Heart right ventricle (tissue), 16 donors: ENCODE measurements at places on chromosomes 4 and X.

DNA sequence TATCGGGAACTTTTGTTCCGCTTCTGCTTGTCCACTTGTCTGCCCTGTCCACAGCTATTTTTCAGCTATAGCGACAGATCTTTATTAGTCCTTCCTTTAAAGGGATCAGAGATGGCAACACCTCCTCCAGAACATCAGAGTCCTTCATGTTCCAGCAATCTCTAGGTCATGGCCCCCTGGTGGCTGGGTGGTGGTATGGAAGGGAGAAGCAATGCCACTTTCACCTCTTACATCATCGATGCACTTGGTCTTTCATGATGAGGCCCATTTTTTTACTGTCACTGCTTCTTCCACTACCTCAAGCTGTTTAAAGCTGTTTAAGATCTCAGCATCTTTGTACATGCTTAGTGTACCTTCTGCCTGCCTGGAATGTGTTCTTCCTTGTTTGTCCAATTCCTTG is 106.7 kb downstream of the ARHGAP6 start:
- DNase-seq, result no peak

DNA sequence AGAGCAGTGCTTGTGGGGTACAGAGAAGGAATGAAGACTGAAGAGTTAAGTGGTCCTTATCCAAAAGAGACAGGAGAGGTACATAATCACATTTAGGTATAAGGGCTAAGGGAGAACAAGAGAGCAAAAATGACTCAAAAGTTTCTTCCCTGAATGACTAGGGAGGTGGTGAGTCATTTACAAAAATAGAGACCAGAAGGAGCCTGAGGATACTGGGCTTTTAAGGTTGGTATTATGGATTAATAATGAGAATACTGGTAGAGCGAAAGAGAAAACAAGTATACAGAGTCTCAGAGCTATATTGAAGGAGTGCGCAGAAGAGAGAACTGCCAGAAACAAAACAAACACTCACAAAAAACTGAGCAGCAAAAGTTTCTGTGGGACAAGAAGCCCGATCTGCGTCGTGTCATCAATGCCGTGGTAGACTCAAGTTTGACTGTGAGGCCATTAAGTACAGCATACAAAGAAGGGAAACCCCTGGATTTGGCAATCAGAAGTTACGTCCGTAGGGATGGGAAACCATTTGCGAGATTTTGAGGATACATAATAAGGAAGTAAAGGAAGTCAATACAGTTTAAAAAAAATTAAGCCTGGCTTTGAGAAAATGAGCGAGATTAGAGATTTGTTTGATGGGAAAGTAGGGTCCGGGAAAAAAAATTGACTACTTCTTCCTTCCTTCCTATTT is 129.1 kb upstream of the STIM2 start:
- DNase-seq, result no peak

GRCh38 chr4:42904986-42905385 is 12.5 kb downstream of the GRXCR1 start:
- DNase-seq, result no peak

DNA sequence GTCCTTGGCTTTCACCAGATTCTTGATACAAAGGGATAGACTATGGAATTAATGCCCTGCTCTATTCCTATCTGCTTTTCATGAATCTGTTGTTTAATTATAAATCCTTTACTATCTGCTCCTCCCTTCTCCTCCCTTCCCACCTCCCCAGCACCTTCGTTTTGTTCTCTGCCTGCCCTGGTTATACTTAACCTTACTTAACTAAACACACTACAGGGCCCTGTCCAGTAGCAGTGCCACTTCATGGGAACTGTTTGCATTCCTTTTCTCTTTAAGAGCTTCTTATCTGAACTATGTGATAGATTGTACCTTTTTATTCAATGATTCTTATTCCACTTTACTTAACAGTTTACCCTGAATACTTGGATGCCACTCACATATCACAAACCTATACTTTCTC is 830 bp downstream of the HOPX start:
- no peak for DNase-seq

GRCh38 chr4:43709443-43709842 is 739.2 kb downstream of the KCTD8 start:
- no peak for DNase-seq

GRCh38 chr4:60745800-60746571 is 454.1 kb upstream of the ADGRL3 start:
- DNase-seq, result no peak
